ENCODE measurements at places on chromosomes 4 and X. TPM values are rescaled to one million over a fixed set of nuclear protein-coding genes. Genes with fewer than 3 reads are reported as not detected.

GRCh38 chrX:121216641-121217374 lies 169.4 kb downstream of the GLUD2 start:
- no peak for DNase-seq

GRCh38 chr4:91984466-91984865 lies 319.3 kb upstream of the GRID2 start:
- no peak for DNase-seq

DNA sequence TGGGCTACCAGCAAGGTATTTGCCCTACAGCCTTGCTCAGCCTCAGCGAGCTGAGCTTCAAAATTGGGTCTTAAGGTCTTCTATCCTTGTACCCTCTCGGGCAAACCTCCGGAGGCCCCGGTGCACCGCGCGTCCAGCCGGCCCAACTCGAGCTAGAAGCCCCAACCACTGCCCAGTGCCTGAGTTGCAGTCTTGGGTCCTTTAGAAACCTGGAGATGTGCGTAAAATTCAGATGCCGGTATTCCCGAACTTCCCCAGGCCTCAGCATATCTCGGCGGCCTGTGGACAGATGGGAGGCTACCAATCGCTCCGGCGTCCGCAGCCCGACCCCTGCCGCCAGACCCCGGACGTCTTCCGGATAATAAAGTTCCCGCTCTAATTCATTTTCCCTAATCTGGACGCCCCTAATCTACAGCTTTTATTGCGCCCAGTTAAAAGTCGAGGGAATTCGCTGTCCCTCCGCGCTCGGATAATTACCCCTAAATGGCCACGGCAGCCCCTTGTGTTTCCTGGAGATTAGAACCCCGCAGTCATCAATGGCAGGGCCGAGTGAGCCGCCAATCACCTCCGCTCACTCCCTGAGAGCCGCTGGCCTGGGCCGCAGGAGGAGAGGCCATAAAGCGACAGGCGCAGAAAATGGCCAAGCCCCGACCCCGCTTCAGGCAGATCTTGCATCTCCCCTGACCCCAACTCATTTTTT lies 1.5 kb upstream of the MSX1 start:
- DNase-seq, result no peak

DNA sequence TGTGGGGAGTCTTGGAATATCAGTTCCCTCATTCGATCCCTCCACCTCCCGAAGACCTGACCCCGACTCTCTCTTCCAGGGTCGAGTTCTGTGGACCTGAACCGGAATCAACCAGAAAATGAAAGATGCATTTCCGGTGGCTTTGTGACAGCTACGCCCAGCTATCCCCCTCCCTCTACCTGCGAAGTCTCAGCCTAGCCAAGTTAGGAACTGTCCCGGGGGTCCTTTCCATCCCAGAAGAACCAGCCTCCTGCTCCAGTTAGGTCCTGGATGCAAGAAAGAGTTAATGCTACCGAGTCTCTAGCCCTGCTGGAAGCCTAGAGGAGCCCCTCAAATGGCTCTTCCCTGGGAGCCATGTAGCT lies 13.4 kb upstream of the ETDC start:
- DNase-seq, result no peak

- no peak for DNase-seq
These were observed 56.0 kb upstream of the CDX4 start for GRCh38 chrX:73390628-73391567.

- DNase-seq, result no peak
These were observed 41.3 kb downstream of the HTT start for GRCh38 chr4:3115637-3116270.

SLC38A5 gene
- 20.1 TPM for polyA plus RNA-seq

DNA sequence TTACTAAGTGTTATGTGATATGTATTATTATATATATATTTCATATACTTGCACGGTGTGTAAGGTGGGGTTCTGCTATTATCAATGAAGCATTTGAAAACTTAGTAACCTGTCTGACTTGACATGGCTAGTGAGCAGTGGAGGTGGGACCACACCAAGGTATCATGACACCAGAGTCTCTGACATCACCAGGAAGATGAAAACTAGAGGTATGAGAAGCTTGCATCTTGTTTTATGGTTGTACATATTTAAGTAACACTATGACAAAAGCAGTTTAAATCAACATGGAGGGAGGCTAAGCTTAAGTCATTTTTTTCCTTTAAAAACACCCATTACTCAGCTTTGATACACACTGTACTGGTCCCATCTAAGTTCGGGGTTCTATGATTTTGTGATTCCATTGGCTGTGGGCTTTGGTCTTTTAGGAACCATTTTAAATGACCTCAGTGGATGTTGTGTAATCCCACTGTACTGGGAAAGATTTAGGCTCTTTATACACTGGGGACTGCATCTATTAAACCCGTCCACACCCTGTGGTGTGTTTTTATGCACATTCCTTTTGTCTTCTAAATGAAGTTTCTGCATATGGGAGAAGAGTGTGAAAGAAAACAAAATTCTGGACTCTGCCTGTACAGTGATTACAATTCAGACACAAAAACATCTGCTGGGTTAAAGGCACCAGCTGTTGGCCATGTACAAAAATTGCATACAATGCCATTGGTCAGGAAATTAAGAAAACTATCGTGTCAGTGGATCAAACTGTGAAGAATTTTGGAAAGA lies 570.6 kb downstream of the SPRY1 start:
- no peak for DNase-seq

DNA sequence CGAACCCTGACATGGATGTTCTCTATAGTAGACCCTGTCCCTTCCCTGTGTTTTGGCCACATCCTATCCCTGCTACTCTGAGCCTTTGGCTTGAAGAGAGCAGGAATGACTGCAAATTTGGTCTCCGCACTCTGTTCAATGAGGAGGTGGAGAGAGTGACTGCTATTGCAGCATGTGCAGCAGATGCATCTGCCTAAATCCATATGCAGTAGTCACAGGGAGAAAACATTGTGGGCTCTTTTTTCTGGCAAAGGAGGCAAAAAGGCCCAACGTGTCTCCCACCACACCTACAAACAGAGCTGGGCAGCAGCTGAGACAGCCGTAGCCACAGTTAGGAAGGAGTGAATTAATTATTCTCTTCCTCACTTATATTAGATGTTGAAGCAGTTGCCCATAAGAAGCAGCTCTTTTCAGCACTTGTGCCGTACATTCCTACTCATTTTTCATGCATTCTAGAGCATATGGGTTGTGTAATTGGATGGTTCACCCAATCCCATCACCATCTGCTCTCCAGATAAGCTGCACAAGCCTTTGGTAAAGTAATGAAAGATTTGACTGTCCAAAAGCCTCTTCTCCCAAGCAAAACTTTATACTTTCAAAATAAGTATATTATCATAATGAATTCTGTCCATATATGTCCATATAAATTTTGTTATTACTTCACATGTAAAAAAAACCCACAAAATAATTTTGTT lies 147.9 kb upstream of the FAM47A start:
- DNase-seq, result no peak

UBA6 gene
- 29.4 TPM for polyA plus RNA-seq

PPP2R2C gene
- polyA plus RNA-seq, result not detected

PABPC1L2A gene
- not detected for polyA plus RNA-seq

PITX2 gene
- polyA plus RNA-seq, result not detected

GRCh38 chr4:16329125-16329796 lies 103.0 kb upstream of the TAPT1 start:
- no peak for DNase-seq

DNA sequence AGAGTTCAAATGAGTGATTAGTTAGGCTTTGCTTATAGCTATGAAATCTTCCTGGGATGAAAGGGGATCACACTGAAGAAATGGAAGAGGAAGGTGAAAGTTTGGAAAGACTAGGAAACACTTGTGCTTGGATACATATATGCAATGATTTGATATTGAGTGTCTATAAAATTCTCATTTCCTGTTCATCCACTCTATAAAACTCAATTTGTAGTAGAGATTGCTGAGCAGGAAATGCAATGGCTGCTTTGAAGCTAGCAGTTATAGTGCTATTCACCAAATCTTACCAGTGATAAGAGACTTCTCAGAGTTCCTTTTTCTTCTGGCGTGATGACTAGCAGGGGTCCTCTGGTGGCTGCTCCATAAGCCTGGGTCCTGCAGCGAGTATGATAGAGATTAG lies 128.1 kb upstream of the HPF1 start:
- DNase-seq, result no peak

MAGED4 gene
- not detected for polyA plus RNA-seq

GRCh38 chr4:89295415-89295927 lies 12.1 kb downstream of the GPRIN3 start:
- no peak for DNase-seq

GYG2 gene
- polyA plus RNA-seq, result not detected

DNA sequence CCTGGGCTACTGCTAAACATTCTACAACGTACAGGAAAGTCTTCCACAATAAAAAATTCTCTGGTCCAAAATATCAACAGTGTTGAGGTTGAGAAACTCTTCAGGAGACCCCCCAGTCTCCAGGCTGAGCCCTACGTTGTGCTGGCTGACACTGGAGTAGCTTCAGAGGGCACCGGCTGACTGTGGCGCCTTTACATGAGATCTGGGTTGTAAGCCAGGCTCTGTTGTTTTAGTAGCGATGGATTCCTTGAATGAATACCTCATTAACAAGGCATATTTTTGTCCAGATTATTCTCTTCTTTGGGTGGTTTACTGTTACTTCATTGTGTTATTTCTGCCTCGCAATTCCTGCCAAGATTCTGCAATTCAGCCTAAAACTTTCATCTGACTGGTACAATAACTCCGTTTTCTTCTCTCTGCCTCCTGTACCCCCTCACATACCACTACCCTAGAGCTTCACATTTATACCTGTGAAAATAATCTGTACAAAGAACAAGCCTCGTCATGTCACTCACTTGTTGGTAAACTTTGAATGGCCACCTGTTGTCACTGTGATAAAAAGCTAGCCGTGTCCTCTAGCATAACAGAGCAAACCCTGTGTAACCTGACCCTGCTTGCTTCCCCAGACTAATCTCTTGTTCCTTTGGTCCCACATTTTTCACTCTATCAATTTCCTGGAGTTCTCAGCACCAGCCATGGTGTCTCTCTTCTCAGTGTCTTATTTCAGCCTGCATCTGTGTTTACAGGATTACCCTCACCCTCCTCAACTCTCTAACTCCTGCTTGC lies 1476.1 kb upstream of the TENM3 start:
- DNase-seq, result no peak

DNA sequence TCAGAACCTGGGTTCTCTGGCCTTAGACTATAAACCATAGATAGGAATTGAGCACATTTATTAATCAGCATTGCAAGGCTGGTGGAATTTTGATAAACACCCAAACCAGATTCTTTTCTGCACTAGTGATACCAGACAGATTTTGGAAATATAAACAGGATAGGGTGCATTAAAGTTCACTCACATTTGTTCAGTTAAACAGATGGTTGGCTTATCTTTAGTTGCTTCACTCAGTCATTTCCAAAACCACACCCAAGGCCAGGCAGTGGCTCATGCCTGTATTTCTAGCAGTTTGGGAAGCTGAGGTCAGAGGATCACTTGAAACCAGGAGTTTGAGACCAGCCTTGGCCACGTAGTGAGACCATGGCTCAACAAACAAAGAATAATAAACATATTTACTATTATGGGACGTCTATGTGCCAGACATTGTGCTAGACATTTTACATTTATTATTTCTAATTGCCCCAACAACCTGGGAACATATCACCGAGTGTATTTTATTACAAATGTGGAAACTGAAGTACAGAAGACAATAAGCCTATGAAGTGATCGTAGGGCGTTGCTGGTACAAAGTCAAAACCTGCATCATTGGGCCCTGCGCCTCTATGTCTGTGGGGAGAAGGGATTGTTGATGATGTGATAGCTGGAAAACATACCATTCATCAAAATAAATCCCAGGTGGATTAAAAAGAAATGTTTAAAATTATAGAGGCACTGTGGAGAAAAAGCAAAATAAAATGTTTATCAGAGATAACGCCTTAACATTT lies 15.0 kb downstream of the ADD1 start:
- DNase-seq, result no peak

HPSE gene
- 5.6 TPM for polyA plus RNA-seq

DNA sequence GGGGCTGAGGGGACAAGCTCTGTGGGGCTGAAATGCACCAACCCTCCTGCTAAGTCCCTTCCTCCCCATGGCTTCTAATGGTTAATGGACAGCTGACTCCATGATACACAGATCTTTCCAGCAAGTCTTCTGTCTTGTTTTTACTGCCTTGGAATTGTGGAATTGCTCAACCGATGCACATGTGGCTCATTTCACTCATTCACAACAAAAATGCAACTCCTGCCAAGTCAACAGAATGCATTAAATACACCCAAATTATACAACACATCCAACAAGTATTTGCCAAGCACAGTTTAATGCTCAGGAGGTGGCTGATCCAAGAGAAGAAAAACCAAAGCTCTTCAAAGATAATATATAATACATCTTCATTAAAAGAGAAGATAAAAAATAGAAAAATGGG lies 61.9 kb upstream of the PAGE4 start:
- no peak for DNase-seq

MTTP gene
- not detected for polyA plus RNA-seq

PAGE5 gene
- polyA plus RNA-seq, result 4.9 TPM

GRCh38 chr4:18734405-18734804 lies 712.9 kb upstream of the LCORL start:
- no peak for DNase-seq

DNA sequence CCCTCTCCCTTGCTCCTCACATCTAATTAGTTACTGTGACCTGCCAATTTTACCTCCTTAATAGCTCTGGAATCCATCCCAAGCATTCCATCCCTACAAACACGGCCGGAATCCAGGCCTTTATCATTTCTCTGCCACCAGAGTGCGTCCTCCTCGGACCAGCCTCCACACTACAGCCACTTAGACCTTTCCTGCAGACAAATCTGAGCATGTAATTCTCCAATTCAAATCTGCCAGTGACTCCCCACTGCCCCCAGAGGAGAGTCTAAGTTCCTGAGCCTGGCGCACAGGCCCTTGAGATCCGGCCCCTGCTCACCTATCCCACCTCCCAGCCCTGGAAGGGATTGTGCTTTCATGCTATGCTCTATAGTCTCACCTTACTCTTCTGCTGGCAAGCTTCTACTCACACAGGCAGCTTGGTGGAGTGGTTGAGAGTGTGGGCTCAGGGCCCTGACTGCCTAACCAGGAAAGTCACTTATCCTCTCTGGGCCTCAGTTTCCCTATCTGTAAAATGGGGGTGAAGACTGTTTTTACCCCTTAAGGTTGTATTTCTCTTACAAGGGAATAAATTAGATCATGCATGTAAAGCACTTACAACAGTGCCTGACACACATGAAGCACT lies 31.2 kb downstream of the PJA1 start:
- no peak for DNase-seq

HS3ST1 gene
- polyA plus RNA-seq, result not detected

GRCh38 chr4:79874197-79874596 lies 198.8 kb downstream of the ANTXR2 start:
- no peak for DNase-seq

GRCh38 chr4:35884714-35885480 lies 359.4 kb downstream of the ARAP2 start:
- no peak for DNase-seq

MORC4 gene
- 7.9 TPM for polyA plus RNA-seq

CSAG1 gene
- not detected for polyA plus RNA-seq

MAPK10 gene
- 0.48 TPM for polyA plus RNA-seq

BEX2 gene
- polyA plus RNA-seq, result 112 TPM

Measured in CD4-positive, alpha-beta memory T cell (primary cell).